ENCODE measurements at places on chromosomes 5 and 9. TPM values are rescaled to one million over a fixed set of nuclear protein-coding genes. Genes with fewer than 3 reads are reported as not detected.

GRCh38 chr9:87882627-87883026 is at the start of gene SPATA31E1:
SPATA31E1 (plus strand) TSS chr9:87882877; CDS start chr9:87882892, 15 bp downstream.
- DNase-seq, result no peak

DNA sequence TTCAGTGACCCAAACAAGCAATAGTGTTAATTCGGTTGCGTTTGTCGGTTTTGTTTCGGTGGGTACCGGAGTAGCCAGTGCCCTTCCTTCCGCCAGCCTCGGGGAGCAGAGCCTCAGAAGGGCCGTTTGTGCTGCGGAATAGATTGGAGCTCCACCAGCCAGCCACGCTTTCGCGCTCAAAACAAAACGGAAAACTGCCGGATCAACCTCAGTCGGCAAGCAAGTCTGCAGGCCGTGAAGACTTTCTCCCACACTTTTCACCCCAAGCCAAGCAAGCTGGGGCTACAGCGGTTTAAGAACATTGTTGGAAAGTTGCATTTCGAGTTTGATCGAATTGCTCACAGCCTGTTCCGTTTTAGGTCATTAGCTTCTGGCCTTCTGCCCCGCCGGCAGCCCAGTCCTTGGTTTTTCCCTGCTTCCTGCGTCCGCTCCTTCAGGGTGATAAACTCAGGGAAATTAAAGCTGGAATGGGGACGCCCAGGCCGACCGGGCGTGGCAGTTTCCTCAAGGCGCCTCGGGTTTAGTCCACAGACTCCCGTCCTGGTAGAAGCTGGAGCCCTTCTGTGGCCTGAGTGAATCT is 803 bp upstream of the CCNO start:
- DNase-seq, result no peak

DNA sequence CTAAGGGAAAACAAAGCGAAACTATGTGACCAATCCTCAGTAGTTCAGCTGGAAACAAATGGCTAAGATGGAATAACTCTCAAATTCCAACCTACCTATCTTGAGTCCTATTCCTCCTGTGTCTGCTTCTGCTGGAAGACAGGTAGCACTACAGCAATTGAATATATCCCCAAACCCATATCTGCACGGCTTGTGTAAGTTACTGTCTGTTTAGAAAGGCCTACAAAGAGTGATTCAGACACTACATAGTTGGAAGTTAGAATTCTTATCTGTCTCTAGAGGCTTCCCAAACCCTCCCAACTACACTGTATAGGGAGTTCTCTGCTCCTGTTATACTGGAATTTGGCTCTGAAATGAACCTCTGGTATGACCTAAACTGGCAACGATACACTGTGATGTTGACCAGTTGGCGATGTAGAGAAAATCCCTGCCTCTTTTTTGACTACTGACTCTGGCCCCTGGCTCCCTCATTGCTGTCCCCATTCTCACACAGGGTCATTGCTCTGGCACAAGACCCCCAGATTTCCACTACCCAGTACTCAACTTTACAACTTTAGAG is 22.6 kb upstream of the NADK2 start:
- DNase-seq, result no peak

GRCh38 chr9:23798325-23798724 is 27.7 kb downstream of the ELAVL2 start:
- no peak for DNase-seq

SLC25A48 gene
- total RNA-seq, result 5.8 TPM

TSSK1B gene
- total RNA-seq, result not detected

PSAT1 gene
- 92.5 TPM for total RNA-seq

- no peak for DNase-seq
Observed at GRCh38 chr5:111606194-111606593, 93.9 kb upstream of the STARD4 start.

GRCh38 chr9:131976157-131977108 is 103.2 kb downstream of the MED27 start:
- DNase-seq, result no peak

STPG3 gene
- total RNA-seq, result not detected

- DNase-seq, result no peak
Observed at GRCh38 chr5:158701007-158701391, 398.7 kb downstream of the EBF1 start.

DNA sequence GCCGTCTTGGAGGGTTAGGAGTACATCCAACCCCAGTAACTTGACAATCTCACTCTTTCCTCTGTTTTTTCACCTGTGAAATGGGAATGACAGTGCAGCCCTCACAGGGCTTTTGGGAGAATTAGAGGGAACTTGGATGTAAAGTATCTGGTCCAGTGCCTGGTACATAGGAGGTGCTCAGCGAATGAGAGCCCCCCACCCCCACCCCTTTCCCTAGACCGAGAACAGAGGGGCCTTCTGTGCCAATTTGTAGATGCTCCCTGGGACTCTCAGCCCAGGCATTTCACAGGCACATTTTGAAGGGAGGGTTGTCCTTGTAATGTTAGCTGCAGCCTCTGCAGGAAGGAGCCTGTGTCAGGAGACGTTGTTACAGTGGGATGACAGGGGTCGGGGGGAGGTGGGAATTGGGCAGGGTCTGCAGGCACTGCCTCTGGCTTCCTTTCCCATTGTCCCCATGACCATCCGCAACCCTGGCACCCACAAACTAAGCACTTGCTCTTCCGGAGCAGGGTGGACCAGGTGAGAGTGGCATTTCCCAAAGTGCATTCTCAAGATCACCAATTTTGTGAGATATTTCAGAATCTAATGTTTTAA is 47.0 kb downstream of the AMBP start:
- DNase-seq, result peak; percentile 18

DNA sequence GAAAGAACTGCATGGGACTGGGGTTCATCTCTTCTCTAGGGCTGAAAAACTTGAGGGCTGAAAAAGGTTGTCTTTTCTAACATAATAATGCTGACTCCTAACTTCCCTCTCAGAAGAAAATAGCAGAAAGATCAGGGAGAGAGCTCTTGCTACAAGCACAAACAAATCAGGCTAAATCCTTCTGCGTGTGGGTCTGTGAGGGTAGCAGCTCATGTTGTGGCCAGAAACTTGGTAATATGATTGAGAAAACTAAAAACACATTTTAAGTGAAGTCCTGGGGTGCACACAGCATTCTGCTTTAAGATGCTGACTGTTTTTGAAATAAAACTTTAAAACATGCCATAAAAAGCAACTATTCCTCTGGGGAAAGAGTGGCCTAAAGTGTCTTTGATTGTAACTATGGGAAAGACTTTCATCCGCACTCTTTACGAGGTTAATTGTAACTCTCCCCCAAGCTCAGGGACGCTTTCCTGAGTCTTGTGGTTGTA is 56.7 kb downstream of the SAXO1 start:
- DNase-seq, result no peak

SLC6A7 gene
- not detected for total RNA-seq

GRCh38 chr5:54821445-54822323 is 163.7 kb downstream of the ESM1 start:
- DNase-seq, result no peak

GRCh38 chr9:127968042-127968441 is 12.7 kb downstream of the EEIG1 start:
- no peak for DNase-seq

ITGA2 gene
- 0.30 TPM for total RNA-seq

GRCh38 chr5:159639590-159639989 is 276.7 kb upstream of the ADRA1B start:
- no peak for DNase-seq

DNA sequence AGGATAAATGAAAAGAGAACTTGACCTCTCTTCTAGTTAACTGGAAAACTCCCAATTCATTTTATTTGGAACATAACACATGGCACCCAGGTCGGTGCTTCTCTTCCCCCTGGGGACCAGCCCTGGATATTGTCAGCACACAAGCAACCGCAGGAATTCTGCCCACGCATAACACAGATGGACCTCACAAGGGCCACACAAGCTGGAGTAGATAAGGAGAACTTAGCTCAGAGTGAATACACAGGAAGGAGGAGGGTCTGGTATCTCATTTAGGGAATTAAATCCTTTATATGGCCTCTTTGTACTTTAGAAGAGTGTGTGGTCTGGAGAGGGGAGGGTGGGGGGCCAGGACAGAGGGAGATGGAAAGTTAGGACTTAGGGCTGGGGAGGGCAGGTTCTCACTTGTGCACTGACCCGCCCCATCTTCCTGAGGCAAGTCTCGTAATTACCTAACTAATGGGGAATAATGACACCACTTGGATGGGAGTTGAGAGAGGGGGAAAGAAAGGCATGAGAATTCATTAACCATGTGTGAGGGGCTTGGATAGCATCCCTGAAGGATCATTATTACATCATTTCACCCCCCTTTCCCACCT is 341.2 kb upstream of the WWC1 start:
- no peak for DNase-seq

SEMA5A gene
- 5.7 TPM for total RNA-seq

MAST4 gene
- 21.5 TPM for total RNA-seq

RGS7BP gene
- 0.48 TPM for total RNA-seq

- no peak for DNase-seq
Observed at GRCh38 chr5:127429928-127430327, 87.5 kb upstream of the PRRC1 start.
